ENCODE measurements at places on chromosomes 13 and 19.
A peak's percentile ranks its signal among the peaks of the same experiment; 100 is the strongest.

- DNase-seq = no peak
Observed at GRCh38 chr19:34818270-34818669, 45.3 kb upstream of the ZNF599 start.

GRCh38 chr13:48493066-48493765, 39.7 kb downstream of the RCBTB2 start:
- DNase-seq = no peak

GRCh38 chr13:57546942-57547341, 84.6 kb upstream of the PCDH17 start:
- no peak for DNase-seq

GRCh38 chr19:30555075-30555790, 183.0 kb downstream of the ZNF536 start:
- DNase-seq = no peak

- DNase-seq = no peak
Observed at GRCh38 chr19:28399187-28399586, 813.8 kb downstream of the UQCRFS1 start.

- no peak for DNase-seq
Observed at GRCh38 chr13:102812611-102813287, 13.8 kb downstream of the BIVM start.

DNA sequence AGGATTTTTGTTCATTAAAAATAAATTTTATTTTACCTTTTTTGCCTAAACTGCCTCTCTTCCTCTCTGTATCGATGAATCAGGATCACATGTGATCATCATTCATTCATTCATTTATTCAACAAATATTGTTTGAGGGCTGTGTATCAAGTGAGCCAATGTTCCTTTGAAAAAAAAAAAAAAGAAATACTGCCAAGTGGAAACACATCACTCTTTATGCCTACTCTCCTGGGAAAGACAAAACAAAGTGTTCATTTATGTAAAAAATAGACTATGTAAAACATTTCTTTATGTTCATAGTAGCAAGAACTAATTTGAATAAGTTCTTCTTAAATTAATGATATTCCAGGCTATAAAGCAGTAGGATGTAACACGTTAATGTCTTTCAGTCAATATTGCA, 233.1 kb downstream of the POSTN start:
- no peak for DNase-seq

- DNase-seq = no peak
Observed at GRCh38 chr13:69204620-69205019, 903.0 kb upstream of the ATXN8OS start.

DNA sequence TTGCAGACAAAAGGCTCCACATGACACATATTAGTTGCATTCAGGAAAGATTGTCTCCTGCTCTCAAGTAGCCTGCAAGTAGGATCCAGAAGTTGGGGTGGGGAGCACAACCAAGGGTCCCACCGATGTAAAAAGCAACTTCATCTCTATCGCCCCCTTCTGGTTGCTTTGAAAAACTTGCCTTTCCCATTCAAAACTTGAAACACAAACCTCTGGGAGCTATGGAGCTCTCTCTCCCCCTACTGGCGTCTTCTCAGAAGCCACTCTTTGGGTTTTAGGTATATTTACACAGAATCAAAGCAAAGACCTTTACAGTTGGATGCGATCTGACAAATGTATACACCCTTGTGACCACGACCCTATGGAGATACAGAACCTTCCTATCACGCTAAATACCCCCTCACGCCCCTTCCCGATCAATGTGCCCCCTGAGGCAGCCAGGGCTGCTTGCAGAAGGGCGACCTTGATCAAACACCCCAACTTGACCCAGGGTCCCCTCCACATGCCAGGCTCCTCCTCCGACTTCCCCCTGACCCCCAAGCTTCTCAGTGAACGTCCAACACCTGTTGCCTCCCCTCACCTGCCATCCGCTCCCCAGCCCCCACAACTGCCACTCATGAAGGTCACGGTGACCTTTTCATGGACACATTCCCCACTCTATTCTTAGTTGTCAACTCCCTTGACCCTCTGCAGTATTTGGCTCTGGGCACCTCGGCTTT, 10.1 kb downstream of the NOSIP start:
- DNase-seq = peak; percentile 61

DNA sequence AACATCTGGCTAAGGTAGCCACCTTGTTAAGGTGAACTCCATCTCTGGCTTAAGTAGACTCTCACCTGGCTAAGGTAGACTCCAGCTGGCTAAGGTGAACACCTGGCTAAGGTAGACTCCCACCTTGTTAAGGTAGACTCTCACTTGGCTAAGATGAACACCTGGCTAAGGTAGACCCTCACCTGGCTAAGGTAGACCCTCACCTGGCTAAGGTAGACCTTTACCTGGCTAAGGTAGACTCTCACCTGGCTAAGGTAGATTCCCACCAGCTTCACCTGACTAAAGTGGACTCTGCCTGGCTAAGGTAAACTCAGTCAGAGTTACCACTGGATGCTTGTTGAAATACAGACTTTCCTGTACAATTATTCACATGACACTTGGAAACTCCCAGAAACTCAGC, 23.6 kb downstream of the PIN1 start:
- DNase-seq = no peak

DNA sequence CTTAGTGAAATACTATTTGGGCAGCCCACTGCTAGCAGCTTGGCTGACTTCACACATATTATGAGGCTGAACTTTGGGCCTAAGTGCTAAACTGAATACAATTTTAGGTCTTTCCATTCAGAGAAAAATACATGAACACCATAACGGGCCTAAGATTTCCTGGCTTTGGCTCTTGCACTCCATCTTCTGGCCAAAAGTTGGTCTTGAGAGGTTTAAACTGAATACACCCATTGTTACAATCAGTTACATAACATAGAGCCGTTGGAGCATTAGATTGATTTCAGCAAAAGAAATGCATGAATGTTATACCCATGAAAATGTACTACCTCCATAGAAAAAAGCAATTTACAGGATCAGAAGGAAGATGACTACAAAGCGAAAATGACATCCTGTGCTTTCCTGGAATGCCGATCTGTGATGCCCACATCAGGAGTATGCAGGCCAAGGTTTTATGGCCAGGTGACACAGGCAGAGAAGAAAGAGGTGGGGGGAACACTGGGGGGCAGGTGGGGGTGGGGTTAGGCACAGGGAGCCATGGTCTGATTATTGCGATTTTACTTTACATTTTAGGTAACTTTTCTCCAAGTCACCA, 11.1 kb upstream of the SHISA2 start:
- no peak for DNase-seq

GRCh38 chr19:41376241-41376997, at the start of gene TMEM91:
TMEM91 (plus strand) TSS chr19:41376533; CDS start chr19:41378310, 1,777 bp downstream.
- DNase-seq = peak; percentile 73

DNA sequence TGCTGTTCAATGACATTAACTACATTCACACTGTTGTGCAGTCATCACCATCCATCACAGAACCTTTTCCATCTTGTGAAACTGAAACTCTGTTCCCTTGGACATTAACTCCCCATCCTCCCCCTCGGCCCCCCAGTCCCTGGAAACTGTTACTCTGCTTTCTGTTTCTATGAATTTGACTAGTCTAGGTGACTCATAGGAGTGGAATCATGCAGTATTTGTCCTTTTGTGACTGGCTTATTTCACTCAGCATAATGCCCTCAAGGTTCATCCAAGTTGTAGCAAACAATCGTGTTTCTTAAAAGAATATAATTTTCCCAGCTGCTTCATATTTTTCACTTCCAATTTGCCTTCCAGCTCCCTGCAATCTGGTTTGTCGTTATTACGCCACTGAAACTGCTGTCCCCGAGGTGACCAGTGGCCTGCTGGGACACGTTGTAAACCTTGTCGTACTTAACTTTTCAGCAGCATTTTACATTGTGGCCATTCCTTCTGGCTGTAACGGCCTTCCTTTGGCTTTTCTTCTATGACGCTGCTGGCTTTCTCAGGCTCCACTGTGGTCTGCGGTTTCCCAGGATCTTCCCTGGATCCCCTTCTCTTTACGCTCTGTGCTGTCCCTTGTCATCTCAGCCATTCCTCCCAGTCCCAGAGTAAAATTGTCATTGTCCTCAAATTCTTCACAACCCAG, 74.0 kb downstream of the DHRS12 start:
- DNase-seq = no peak

- peak; percentile 82 for DNase-seq
Observed at GRCh38 chr19:48997972-48998371, 4.3 kb downstream of the RUVBL2 start.

DNA sequence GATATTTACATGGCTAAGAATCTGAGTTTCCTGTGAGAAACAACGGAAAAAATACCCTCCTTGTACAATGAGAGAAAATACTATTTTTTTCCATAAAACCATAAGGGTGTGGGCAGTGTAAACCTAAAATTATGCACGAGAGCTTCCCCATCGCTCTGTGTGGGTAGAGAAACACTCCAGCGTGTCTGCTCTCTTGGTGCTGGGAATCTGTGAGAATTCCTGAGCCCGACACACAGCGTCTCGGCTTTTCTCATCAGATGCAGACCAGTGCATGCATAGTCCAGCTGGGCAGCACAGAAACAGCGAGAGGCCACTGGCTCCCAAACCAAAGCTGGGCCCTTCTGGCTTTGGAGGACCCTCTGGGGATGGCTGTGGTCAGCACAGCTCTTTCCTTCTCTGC, 12.0 kb downstream of the PLPP2 start:
- DNase-seq = no peak

DNA sequence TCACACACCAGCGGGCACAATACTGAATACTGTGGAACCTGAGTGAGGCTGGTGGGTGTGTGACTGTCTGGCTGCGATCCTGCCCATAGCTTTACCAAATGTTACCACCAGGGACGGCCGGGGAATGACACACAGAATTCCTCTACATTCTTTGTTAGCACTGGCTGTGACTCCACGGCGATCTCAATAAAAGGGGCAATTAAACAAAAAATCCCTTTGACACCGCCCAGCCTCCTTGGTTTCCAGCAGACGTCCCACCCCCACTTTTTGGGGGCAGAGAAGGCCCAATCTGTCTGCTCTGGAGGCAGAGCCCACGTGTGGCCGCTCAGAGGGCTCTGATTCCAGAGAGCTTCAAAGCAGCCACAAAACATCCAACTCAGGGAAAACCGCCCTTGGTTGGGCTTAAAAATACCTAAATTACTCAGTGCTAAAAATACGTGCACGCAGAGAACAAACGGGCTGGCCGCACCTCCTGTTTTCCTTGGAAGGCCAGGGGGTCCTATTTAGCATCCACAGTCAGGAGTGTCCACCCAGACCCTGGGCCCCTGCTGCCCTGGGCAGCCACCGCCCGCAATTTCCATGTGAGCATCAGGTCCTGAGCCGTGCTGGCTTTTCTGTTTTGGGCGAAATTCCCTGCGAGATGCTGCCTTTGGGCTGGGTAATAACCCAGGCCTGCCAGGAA, 47.8 kb downstream of the GADD45B start:
- DNase-seq = peak; percentile 57

- DNase-seq = no peak
Observed at GRCh38 chr19:5302396-5302795, 38.2 kb downstream of the PTPRS start.

DNA sequence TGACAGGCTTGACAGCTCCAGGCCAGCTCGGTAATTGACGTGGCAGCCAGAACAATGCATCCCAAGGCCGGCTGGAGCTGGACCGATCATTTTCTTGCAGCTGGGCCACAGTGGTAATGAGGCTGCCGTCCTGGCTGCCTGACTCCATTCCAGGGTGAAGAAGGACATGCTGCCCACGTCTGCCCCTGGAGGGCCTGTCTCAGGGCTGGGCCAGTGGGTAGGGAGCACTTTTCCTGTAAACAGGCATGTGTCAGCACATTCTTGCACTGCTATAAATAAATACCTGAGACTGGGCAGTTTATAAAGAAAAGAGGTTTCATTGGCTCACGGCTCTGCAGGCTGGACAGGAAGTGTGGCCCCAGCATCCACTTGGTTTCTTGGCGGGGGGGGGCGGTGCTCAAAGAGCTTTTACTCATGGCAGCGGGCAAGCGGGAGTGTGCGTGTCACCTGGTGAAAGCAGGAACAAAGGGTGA, 38.1 kb upstream of the KCTD15 start:
- DNase-seq = no peak

DNA sequence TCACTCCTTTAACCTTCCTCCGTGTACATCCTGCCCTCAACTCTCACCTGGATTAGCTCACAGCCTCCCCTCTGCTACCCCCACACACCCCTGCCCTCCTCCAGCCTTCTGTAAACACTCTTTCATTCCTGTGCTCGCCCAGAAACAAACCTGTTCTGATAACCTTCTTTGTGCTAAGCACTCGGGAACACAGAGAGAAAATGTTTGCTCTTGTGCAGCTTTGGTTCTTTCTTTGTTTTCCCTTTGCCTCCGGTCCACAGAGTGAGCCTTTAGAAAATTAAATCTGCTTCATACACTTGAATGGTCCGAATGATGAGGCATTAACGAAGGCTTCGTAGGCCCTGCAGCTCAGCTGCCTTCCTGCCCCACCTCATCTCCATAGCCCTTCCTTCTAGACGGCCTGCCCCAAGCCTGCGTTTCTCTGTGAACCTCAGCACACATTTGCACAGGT, 6.6 kb upstream of the ZDHHC20 start:
- DNase-seq = no peak

GRCh38 chr19:8389891-8390616, at the start of gene RAB11B:
RAB11B (plus strand) TSS chr19:8390360; CDS start chr19:8390417, 57 bp downstream.
- peak; percentile 98 for DNase-seq

DNA sequence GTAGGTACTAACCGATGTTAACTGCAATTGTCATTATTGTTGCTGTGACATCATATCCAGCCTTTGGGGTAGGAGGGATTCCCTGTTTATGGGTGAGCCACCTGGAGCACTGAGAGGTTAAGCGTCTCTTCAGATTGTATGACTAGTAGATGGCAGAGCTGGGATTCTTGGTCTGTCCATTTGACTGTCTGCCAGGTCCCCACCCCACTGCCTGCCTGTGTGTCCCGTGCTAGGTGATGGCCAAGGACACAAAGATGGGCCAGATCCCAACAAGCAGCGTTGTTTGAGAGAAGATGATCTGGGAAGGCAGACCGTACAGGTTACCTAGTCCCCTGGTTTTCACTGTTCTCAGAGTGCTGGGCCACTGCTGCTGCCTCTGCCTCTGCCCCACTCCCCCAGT, 16.6 kb downstream of the PPP2R1A start:
- no peak for DNase-seq

DNA sequence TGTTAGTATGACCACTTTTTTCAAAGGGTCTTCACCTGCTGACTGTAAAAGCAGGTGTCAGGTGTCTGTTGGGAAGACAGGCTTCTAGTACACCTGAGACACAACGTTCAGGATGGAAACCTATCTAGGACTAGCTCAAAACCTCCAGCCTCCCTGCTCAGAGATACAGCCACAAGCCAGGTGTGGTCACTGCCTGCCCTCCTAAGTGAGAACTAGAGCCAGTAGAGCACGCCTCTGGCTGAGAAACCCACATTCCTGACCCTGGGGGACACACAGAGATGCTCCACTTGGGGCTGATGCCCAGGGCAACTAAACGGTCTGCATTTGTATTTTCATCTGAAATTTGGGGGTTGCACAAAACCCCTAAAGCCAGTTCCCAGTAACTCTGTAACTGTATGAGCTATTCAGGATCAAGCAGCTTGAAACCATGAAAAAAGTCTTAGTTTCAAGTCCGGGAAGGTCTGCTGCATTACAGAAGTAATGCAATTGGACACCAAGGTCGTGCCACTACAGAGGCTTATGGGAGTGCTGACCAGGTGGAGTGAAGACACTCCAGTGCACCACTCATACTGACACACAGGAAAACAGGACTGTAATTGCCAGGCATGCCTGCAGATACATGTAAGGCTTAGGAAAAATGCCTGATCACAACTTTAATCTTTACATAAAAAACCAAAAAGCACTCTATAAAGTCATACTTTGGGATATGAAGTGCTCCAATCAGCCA, 27.8 kb downstream of the ANKRD10 start:
- DNase-seq = no peak

All from ecto neural progenitor cell (in vitro differentiated cells).